Kidney epithelial cell (primary cell): ENCODE measurements at places on chromosomes 4 and X.

GRCh38 chr4:69970071-69970470, 4.5 kb upstream of the CSN2 start:
- no peak for DNase-seq

- no peak for DNase-seq
Observed at GRCh38 chr4:1249731-1250526, 999 bp upstream of the CTBP1 start.

DNA sequence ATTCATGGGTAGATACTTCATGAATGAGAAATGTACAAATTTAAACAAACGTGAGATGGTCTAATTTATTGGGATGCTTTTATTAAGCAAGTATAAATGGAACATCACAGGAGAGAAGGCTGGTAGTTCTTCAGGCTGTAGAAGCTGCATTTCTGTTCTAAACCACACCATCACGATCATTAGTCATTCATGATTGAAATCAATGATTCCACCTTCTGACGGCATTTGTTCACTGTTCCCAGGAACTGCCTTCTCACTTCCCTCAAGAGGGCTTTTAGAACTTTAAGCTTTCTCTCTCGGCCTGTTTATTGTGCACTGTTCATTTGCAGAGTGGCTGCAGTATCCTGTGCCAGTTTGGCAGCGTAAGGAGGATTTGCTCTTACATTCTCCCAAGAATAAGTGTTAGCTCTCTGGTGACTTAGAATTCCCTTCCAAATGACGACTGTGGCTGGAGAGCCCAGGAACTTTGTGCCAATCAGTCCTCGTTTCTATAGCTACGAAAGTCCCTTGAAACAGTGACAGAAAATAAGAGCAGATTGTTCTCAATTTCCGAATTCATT, 54.7 kb downstream of the MFAP3L start:
- no peak for DNase-seq

DNA sequence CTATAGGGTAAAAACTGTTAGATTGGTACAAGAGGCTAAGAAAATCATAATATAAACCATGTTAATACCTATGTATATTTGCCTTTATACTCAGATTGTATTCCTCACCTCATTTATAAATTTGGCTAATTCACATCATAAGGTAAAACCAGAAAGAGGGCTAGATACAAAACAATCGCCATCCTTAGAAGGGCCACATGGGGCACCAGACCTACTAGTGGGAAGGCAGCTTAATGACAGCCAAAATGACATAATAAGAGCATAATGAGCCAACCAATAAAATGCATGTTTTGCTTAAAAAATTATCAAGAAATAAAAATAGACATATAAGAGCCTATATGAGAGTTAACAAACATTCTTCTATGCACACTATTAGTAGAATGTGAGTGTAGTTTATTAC, 107.3 kb upstream of the PRDX4 start:
- DNase-seq = no peak

- DNase-seq = no peak
Observed at GRCh38 chrX:13115146-13115855, 70.9 kb upstream of the FAM9C start.

- DNase-seq = no peak
Observed at GRCh38 chr4:142101401-142101800, 465.0 kb downstream of the IL15 start.

DNA sequence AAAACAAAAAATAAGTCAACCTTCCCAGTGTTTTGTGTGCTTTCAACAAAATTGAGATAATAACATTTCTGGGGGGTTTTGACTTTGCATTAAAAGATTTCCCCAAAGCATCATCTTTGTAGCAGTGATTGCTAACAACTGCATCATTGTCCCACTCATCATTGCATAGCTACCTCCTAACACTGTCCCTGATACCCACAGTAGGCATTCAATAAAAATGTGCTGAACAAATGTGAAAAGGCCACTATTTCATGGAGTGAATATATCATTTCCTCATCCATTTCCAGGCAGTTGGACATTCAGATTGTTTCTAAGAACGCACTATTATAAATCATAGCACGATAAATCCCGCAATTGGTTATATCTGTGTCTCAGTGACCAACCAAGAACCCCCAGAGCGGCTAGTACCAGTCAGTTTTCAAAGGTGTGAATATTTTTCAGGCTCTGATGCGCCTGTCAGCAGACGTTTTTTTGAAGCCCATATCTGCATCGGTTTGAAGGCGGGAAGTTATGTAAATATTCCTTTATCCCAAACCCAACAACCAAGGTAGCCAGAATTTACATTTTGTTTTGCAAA, 36.0 kb upstream of the CRMP1 start:
- no peak for DNase-seq

DNA sequence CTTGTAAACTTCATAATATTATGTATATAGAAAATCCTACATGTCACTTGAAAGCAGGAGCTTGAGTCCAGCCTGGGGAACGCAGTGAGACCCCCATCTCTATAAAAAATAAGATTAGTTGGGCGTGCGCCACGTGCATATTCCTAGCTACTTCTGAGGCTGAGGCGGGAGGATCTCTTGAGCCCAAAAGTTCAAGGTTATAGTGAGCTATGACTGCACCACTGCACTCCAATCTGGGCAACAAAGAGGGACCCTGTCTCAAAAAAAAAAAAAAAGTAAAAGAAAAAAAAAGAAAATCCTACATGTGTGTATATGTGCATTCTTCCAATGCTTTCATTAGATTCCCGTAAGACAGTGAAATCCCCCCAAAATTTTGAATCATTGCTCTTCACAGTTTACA, 1.7 kb downstream of the SEC31A start:
- no peak for DNase-seq

DNA sequence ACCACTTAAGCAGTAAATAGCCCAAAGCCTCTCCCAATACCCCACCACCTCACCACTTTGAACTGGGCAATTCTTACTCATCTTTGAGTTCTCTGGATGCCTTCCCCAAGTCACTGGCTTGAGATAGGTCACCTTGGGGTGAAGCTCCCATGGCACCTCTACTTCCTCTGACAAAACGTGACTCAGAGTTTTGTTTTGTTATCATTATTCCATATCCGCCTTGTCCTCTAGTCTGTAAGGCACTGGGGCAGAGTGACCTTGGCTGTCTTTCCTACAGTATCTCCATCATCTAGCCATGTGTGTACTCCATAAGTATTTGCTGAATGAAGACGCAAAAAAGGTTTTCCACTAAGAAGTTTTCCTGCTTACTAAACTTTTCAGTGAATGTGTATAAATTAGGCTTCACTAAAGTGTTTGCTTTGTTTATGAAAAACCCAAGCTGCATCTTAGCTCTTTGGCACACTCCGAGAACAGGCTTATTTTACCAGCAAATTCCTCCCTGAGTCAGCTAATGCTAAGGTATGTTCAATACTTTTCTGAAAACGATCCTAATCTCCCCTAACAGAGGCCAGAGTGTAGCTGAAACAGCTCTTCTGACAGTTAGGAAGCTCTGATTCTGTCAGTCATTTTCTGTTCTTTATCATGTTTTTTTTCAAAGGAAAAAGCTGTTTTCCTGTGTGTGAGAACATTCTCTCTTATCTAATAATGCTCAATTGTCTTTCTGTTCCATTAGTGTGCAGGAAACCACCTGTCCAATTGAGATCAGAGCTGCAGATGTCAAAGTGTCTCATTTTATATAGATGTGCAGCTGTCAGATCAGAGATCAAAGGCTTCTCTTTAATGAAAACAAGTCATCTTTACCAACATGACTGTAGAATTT, 30.2 kb upstream of the TSPAN5 start:
- no peak for DNase-seq
